ENCODE measurements at places on chromosomes 5 and 9. TPM values are rescaled to one million over a fixed set of nuclear protein-coding genes. Genes with fewer than 3 reads are reported as not detected.

Gene KIAA1191
- 92.3 TPM for total RNA-seq

GRCh38 chr9:78932849-78933627, 636.1 kb downstream of the PSAT1 start:
- no peak for DNase-seq

Gene GPSM1
- 14.2 TPM for total RNA-seq

GRCh38 chr5:169064093-169064492, 236.8 kb downstream of the SLIT3 start:
- no peak for DNase-seq

- no peak for DNase-seq
These were observed 1043.2 kb downstream of the CDH18 start for GRCh38 chr5:18944771-18945170.

DNA sequence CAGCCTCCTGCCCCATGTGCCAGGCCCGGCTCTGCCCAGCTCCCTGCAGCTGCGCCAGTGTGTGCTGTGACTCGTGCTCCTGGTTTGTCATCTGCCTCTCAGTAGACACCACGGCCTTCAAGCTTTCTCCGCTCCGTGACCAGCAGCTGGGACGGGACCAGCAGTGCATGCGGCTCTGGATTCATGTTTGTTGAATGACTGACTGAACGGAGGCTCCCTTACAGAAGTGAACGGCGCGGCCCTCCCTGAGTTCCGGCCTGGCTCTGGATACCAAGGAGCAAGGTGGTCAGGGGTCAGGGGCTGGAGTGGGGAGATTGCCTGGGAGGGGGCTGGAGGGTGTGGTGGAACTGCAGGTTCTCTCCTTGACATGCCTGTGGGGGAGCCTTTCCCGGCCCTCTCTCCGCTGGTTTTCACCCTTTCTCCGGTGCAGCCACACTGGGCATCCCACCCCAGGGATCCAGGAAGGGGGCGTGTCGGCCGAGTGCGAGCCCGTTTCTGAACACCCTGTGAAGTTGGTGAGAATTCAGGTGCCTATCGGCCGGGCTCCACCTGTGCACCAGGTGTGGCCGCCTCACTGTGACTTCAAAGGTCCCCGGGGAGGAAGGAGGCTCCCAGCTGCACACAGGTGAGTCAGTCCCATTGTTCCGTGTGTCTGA, 11.1 kb upstream of the CEP72 start:
- no peak for DNase-seq

DNA sequence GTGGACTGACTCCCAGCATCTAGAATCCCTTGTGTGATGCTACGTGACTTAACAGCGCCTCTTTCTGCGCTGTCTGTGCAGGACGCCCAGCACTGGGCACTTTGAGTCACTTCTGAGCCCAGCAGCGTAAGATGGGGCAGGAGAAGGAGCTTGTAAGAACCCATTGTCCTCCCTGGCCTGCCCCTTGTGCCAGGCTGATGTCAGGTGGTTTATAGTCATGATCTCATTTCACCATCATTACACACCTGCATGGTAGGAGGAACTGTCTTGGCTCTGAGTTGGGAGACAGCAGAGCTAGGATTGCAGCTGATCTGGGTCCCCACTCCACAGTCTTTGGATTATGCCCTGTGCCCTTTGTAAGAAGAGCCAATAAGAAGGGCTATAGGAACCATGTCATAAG, 12.2 kb downstream of the ERGIC1 start:
- no peak for DNase-seq

DNA sequence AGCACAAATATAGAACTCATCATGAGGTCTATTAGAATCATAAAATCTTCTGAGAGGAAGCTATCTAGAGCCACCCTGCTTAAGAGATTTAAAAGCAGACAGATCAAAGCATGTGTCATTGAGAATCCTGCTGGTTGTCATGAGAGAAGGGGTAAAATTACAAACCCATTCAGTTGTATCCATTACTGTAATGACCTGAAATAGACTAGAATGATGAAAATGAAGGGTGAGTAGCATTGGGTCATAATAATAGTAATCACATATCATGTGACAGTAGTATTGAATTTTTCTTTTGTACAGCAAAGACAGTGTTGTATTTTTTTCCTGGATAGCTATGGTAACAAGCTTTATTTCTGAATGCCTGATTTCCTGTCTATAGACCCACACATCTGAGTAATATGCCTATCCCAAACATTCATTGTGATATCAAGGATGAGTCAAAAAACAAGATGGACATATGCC, 149.0 kb downstream of the PDE4D start:
- DNase-seq: no peak

DNA sequence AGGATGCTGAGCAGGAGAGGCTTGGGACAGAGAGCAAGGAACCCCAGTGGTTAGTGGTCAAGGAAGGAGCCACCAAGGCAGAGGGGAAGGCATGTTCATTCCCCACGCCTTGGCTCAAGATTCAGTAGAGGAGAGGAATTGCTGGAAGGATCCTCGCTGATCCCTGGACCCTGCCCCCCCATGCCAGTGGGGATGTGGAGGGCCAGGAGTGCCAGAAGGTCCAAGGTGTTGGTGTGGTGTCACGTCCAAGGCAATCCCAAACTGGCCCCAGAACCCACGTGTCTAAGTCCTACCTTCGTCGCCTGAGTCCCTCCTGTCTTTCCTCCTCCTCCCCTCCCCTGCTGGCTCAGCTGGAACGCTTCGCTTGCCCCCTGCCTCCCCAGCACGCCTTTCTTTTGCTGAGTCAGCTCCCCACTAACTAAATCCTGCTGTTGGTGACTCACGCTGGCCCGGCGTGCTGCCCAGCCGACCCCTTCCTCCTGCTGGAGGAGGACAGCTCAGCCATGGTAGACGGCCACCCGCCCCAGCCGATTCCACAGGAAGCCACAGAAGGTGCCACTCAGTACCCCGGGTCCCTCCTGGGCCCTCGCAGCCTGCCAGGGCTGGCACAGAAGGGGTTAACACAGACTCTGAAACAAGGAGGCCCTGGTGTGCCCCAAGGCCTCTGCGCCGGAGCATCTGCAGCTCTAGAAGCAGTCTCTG, 37.6 kb upstream of the ORM1 start:
- DNase-seq: no peak

Gene EGFLAM
- 14.8 TPM for total RNA-seq

DNA sequence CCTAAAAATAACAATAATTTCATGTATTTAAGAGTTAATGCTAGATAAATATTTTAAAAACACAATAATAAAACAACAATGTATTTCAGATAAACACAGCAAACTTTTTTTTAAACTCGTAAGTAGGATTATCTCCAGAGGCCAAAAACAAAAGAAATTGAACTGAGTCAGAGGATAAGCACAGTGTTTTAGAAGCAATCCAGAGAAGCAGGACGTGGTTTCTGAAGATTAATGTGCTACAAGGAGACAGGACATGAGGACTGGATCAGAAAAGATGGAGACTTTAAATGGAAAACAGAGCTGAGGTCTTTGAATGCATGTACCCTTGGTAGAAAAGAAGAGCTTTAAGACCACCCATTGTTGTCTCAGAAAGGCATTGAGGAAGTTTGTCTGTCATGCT, 491.2 kb upstream of the TLE4 start:
- no peak for DNase-seq

DNA sequence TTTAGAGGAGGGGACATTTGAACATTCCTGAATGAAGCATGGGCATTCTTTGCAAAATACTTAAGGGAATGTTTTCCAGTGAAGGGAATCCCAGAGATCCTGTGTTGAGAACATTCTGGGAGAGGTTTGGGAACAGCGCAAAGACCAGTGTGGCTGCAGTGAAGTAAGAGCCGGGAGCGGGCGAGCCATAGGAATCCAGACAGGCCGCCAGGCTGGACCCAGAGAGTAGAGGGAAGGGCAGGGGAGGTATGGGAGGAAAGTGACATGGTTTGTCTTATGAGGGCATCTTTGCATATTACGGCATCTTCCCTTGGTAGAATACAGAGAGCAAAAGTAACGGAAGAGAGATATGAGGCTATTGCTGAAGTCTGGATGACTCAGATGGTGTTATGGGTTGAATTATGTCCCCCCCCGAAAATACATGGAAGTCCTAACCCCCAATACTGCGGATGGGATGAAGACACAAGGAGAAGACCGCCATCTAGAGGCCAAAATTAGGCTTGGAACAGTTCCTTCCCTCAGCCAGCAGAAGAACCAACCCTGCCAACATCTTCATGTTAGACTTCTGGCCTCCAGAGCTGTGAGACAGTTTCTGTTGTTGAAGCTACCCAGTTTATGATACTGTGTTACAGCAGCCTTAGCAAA, 268.2 kb downstream of the MAST4 start:
- DNase-seq: no peak

Gene MLANA
- not detected for total RNA-seq
